NCI-H1436 treated with DMSO at 0.1 percent for 48 hours (cell line): ENCODE measurements at places on chromosomes 1 and 21.

DNA sequence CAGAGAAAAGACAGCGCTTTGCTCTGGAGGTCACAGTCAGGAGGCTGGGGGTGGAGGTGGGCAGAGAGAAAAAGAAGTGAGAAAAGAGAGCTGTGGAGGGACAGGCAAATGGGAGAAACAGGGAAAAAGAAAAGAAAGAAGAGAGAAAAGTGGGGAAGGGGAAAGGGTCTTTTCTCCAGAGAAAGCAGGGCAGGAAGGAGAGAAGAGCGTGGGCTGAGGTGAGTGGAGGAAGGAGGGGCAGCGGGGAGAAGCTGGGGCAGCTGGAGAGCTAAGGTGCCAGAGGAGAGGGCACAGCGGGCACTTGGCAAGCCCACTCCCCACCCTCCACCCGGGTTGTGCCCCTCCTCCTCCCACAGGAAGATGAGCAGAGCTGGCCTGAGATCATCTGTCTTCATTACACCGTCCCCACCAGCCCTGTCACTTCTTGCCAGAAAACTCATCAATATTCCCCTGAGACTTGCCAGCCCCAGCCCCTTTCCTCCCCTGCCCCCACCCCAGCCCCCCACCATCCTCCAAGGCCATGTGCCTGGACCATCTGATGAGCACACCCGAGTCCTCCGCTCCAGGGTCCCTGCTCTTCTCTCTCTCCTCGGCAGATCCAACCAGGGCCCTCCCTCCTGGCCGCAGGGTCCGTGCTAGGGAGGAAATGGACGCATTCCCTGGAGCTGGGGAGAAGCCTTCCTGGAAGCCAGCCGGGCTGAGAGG, 17.0 kb upstream of the BLACAT1 start:
- DNase-seq, result no peak

GRCh38 chr1:217965156-217965786, 319.8 kb upstream of the RRP15 start:
- no peak for DNase-seq

DNA sequence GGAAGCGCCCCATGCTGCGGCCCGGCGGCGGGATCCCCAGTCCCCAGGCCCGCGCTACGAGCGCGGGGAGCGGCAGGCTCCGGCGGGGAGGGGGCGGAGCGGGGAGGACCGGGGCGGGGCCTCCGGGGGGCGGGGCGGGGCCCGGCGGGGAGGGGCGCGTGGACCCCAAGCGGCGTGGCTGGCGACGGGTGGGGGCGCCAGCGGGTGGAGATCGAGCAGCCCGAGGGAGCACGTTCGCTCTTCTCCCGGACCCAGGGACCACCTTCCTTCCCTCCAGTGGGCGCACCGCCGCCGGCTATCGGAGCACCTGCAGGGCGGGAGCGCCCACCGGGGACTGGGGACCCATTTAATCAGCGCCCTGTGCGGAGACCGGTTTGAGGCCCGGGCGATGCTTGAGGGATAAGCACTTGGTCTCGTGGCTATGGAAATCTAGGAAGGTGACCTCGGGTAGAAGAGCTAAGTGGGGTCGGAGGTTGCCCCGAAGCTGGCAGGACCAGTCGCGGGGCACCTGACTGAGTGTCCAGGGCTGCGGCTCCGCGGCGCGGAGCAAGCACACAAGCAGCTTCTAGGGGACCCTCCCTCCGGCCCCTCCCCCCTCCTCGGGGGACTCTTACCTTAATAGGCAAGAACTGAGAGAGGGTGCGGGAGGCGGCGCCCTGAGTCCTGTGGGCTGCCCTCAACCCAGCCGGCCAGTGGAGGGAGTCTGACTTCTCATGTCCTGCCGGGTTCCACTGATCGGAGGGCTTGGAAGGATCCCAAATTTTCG, at the start of gene TSPAN2:
TSPAN2 (minus strand) TSS at position 84 of the 766 bp plus-strand sequence; CDS start at position 13, 71 bp downstream.
- no peak for DNase-seq

GRCh38 chr1:245007852-245008251, 143.5 kb upstream of the HNRNPU start:
- no peak for DNase-seq

- no peak for DNase-seq
Observed at GRCh38 chr1:19703280-19703679, 38.6 kb downstream of the HTR6 start.

DNA sequence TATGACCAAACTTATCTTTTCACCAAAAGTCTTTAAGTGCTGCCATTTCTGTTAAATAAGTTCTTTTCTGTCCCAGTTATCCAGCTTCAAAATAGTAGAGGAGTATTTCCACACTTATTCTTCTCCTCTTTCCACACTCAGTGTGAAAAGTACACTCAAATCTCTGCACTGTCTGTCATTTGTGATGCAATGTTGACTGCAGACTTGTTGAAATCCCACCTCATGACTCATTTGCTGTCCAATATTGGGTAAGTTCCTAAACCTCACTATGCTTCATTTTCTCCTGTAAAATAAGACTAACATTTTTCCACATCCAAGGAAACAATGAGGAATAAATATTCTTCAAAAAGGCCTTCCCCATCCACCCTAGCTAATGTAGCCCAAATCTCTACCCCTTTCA, 17.5 kb downstream of the LRRIQ3 start:
- DNase-seq, result no peak

GRCh38 chr1:77407738-77408375, 126.0 kb downstream of the AK5 start:
- no peak for DNase-seq

- DNase-seq, result no peak
Observed at GRCh38 chr1:12113433-12114339, 50.6 kb downstream of the TNFRSF8 start.

- DNase-seq, result no peak
Observed at GRCh38 chr1:64650411-64650810, 94.5 kb upstream of the RAVER2 start.

DNA sequence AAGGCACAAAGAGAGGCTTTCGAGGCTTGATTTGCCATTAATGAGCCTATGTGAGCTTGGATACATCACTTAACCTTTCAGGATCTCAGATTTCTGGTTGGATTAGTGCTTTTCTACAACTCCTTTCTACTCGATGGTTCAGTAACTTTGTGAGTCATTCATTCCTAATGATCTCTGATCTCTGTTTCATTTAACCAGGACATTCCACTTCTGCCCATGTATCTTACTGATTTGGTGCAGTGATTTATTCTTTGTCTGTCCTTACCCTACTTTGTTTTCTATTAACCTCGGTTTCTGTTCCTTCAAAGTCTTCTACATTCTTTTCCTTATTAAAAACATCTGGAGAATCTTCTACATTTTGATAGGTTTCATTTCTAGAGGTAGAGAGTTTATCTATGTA, 94.6 kb upstream of the ZBTB18 start:
- DNase-seq, result no peak

- DNase-seq, result no peak
Observed at GRCh38 chr1:37821481-37821880, 13.5 kb upstream of the YRDC start.

DNA sequence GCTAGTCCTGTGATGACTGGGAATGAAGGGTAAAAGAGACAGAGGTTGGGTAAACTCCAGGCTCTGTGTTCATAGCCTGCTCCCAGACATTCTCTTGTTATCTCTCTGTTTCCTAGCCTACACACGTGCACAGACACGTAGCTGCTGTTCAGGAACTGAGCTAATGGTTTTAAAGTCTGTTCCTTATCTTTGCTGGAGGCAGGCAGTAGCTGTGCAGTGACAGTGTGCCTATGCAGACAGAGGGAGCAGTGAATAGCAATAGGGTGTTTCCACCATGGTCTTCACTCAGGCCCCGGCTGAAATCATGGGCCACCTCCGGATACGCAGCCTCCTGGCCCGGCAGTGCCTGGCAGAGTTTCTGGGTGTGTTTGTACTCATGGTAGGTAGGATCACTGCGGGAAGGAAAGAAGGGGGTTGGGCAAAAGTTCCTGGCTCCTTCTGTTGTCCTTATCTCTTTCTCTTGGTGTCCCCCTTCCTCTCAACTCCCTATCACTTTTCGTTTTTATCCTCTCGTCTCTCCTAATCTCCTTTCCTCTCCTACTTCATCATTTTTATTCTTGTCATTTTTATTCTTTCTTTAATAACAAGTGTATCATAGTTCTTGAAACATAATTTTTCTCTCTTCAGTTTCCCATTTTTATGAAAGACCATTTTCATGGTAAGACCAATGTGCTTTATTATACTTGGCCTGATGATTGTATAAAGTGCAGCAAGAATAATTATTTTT, at the start of gene AQP10:
AQP10 (plus strand) TSS at position 212 of the 727 bp plus-strand sequence; CDS start at position 275, 63 bp downstream.
- no peak for DNase-seq

DNA sequence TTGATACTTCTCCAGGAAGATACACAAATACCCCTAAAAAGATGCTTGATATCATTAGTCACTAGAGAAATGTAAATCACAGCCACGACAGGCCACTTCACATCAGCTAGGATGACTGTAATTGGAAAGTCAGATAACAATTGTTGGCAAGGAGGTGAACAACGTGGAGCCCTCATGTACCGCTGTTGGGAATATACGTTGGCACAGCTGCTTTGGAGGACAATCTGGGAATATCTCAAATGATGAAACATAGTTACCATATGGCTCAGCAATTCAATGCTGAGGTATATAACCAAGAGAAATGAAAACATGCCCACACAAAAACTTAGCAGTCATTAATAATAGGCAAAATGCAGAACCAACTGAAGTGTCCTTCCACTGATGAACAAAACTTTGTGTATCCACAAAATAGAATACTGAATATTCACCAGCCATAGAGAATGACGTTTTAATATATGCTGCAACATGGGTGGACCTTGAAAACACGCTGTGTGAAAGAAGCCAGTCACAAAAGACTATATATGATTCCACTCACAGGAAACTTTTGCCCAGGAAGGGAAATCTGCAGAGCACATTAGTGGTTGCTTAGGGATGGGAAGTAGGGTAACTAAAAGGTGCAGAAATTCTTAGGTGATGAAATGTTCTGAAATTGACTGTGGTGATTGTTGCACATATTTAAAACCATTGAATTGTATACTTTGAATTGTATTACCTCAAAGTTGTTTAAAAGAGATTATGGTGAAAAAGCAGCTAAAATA, 95.4 kb downstream of the AHCTF1 start:
- no peak for DNase-seq

DNA sequence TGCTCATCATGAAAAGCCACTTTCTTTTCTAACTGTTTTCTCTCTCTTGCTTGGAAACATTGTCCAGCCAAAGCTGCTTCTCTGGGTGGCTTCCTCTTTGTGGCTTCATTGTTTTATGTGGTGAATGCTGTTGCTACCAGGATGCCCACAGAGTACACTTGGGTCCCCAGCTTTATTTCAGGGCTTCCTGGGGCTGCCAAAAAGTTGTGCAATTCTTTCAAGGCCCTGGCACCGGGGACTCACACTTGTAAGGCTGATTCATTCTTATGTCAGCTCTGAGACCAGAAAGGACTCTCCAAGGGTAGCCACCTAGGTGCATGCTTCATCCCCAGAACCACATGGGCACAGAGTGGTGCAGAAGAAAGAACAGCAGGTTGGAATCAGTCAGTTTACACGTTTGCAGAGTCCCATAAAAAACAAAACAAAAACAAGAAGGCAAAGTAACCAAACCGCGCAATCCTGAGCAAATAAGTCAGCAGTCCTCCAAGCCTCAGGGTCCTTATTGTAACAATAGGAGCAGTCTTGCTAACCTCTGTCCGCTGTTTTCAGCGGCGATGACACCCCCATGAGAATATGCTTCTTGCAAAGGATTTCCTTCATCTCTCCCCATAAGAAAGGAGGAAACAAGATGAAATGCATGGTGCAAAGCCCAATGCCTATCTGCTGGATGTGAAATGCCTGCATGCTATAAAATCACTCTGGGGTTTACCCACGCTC, 89.9 kb upstream of the SSX2IP start:
- DNase-seq, result no peak

DNA sequence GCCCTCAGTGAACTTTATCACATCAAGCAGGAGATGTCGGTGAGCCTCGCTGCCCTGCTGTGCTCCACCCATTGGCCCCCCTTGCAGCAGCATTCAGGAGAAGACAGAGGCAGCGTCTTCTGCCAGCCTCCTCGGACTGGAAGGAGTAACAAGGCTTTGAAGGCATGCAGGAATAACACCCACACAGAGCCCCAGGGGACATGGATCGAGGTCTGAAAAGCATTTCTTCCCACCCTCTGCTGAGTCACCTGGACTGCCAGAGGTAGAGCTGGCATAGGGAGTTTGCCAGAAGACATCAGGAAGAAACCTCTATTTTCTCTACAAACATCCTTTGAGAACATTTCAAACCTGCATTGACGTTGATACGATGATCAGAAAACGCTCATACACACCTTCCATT, 42.9 kb downstream of the COL18A1 start:
- no peak for DNase-seq

GRCh38 chr1:94922761-94923331, 4.1 kb downstream of the CNN3 start:
- DNase-seq, result no peak

- DNase-seq, result no peak
Observed at GRCh38 chr1:98315309-98315708, 346.2 kb upstream of the SNX7 start.

DNA sequence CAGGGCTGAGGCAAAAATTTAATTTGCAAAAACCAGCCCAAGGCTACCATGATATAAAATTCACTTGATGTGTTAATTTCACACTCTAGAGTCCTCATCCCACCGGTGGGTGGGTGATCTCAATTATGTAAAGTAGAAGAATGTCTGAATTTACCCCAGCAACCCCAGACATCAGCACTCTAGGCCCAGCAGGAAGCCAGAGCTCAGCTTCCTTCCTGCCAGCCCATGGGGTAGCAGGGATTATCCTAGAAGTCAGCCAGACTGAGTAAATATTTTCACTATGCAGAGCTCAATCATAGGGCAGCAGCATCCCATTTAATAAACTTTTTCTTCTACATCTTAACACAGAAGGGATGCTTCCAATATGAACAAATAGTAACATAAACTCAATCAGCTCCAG, 71.0 kb downstream of the SIPA1L2 start:
- no peak for DNase-seq

GRCh38 chr1:64892576-64893573, 73.5 kb downstream of the JAK1 start:
- DNase-seq, result no peak

DNA sequence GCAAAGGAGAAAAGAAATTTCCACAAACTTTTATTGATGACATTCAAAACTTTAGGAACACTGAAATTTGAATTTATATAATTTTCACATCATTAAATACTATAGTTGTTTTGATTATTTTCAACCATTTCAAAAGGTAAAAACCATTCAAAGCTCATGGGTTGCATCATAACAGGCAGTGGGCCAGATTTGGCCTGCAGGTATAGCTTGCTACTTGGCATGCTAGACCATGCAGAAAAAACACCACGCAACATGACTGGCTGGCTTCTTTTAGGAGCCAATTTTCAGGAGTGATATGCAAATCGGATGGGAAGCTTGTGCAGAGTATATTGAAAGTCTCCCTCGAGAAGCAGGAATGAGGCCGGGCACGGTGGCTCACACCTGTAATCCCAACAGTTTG, 144.8 kb downstream of the GLUL start:
- no peak for DNase-seq

DNA sequence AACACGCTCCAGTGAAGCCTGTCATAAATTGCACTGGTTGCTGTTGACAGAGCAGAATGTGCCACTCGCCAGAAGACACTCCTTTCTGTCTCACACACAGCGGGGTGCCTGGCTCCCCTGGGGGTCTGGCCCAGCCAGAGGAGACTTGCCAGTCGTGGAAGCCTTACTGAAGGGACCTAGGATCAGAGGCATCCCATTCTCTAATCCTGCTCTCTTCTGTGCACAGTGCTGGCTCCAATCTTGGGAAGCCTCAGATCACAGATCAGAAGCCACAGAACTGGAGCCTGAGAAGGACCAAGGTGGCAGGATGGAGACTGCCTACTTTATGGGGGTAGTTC, 1.4 kb downstream of the SLC9A1 start:
- no peak for DNase-seq

GRCh38 chr1:20551945-20552727, at the start of gene FAM43B:
TSS of gene FAM43B (plus strand) at chr1:20552573. CDS start at chr1:20552974, 401 bp downstream.
- DNase-seq, result no peak
